Smooth muscle cell of the umbilical artery (primary cell): ENCODE measurements at places on chromosomes 1 and 21. TPM values are rescaled to one million over a fixed set of nuclear protein-coding genes. Genes with fewer than 3 reads are reported as not detected.

Gene TMEM9
- 75.8 and 110 TPM in 2 replicates for total RNA-seq

Gene PPP2R5A
- total RNA-seq: 15.1 and 22.8 TPM in 2 replicates

Gene NCMAP
- not detected in 2 replicates for total RNA-seq

Gene E2F2
- under 0.01 and 0.46 TPM in 2 replicates for total RNA-seq

Gene PTPRC
- under 0.01 TPM in 1 of 2 replicates, not detected in the other for total RNA-seq

Gene LHX8
- not detected in 2 replicates for total RNA-seq
